Right ventricle myocardium superior (tissue), 1 donor: ENCODE measurements at places on chromosomes 2 and 18. TPM values are rescaled to one million over a fixed set of nuclear protein-coding genes. Genes with fewer than 3 reads are reported as not detected.

Gene NLRC4
- 1.1 TPM for total RNA-seq

Gene B3GNT7
- total RNA-seq = 7.7 TPM

Gene SIGLEC15
- total RNA-seq = not detected

Gene GKN2
- total RNA-seq = not detected

Gene NAGK
- 45.1 TPM for total RNA-seq

Gene SOCS6
- 22.4 TPM for total RNA-seq

Gene REEP1
- total RNA-seq = 21.5 TPM

Gene TMEM247
- total RNA-seq = not detected

Gene MEP1B
- not detected for total RNA-seq

Gene PXDN
- 15.6 TPM for total RNA-seq

Gene NPHP1
- total RNA-seq = 4.5 TPM

Gene YWHAQ
- 102 TPM for total RNA-seq

Gene CDH19
- total RNA-seq = 18.4 TPM

Gene CYTIP
- total RNA-seq = 1.1 TPM

Gene MERTK
- total RNA-seq = 5.0 TPM

Gene TNS1
- 722 TPM for total RNA-seq

Gene RFTN2
- total RNA-seq = 4.4 TPM

Gene SLC9A2
- total RNA-seq = not detected

Gene ANTXR1
- 31.2 TPM for total RNA-seq

Gene NPAS2
- 38.0 TPM for total RNA-seq

Gene UBE2F
- total RNA-seq = 65.1 TPM

Gene FAHD2B
- total RNA-seq = 31.8 TPM

Gene DLX1
- not detected for total RNA-seq

Gene DUSP2
- total RNA-seq = 1.5 TPM
